H9 (cell line): ENCODE measurements at places on chromosomes 16 and 17. TPM values are rescaled to one million over a fixed set of nuclear protein-coding genes. Genes with fewer than 3 reads are reported as not detected.

- DNase-seq: no peak
Measured at GRCh38 chr17:65554553-65555223, 6.8 kb downstream of the AXIN2 start.

DNA sequence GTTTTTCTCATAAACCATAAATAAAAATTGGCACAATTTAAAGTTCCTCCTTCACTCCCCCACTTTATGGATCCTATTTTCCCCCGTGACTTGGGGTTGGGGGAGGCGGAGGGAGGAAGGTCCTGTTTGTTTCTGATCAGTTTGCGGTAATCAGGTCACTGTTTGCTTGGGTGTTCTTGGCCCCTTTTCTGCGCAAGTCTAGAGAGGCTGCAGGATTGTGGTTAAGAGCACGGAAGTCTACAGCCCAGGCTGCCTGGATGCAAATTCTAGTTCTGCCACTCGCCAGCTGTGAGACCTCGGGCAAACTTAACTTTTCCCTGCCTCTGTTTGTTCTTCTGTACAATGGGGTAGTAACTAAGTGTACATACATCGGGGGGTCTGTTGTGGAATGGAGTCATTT is 12.1 kb downstream of the ATP2C2 start:
- DNase-seq: no peak

- peak; percentile 87 for DNase-seq
Measured at GRCh38 chr17:48624544-48625494, 1.3 kb downstream of the HOXB9 start.

ATP2A3 gene
- total RNA-seq: 13.3 and 14.6 TPM in 2 replicates

DNA sequence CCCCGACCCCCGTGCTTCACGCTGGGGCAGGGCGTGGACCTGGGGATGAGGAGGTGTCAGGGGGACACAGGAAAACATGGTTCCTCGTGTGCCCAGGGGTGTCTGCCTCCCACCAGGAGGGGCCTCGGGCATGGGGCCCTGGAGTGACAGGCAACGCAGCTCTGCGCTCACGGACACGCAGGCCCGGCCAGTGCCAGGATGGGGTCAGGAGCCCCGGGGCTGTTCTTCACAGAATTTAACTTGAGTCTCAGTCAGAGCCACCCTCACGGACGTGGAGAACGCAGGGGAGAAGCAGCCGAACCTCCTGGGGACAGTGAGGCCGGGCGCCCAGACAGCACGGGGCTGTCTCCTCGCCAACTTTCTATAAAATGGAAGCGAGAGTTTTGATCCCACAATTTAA is 16.7 kb downstream of the UNKL start:
- DNase-seq: no peak

GRCh38 chr17:27793168-27793905 is 7.0 kb downstream of the NOS2 start:
- DNase-seq: peak; percentile 52

- no peak for DNase-seq
Measured at GRCh38 chr16:22323959-22324786, 27.0 kb downstream of the POLR3E start.

DNA sequence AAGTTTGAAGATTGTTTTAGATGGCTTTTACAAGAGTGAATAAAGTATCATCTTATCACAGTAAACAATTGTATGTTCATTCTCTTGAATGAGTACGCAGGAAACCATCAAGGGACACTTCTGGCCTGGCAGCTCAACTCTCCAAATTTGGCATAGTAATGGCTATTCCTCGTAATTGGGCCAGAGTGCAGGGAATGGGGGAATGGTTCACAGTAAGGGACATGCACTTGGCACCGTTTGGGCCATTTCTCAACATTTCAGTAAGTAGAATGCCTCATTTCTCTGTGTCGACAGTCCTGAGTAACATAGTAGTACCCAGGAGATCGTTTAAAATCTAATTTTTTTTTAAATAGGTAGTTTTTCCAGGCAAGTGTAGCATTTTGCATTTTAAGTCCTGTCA is 309.6 kb downstream of the KCNJ2 start:
- no peak for DNase-seq

GRCh38 chr17:82468692-82469091 is 10.2 kb downstream of the NARF start:
- DNase-seq: no peak

- DNase-seq: peak; percentile 91
Measured at GRCh38 chr16:67284699-67285646, 5.6 kb downstream of the PLEKHG4 start.

GP1BA gene
- not detected in 2 replicates for total RNA-seq

DNA sequence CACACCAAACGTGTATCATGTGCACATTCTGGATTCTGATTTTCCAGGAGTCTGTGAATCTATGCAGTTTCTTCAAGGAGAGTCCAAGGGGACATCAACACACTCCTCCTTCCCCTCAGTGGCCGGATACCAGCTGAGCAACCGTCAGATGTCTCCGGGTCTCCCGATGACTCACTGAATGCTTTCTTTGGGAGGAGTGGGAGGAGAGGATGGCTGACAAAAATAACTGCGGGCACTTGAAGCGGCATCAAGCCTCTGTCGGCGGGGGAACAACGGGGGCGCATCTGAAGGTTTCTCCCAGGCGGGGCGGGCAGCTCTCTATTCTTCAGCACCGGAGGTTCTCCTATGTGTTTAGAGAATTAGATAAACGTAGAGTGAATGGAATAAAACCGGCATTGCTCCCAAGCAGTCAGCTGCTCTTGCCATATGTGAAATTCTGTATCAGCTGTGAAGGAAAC is 24.6 kb upstream of the LRRC75A start:
- peak; percentile 70 for DNase-seq

DNA sequence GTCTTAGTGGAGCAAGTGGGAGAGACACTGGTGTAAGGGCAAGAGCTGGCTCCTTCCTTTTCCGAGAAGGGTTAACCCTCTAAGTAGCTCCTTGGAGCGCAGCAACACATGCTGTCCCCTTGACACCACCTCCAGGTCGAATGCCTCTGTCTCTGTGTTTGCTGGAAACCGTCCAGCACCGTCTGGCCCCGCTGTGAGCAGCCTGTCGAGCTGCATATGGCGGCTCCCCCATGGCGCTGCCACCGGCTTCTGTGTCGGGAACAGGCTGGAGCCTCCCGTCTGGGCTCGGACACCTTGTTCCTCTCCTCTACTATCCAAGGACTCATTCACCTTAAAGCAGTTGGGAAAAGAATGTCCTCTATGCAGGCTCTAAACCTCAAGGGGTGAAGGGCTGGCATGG is 28.9 kb upstream of the WSCD1 start:
- no peak for DNase-seq

DNA sequence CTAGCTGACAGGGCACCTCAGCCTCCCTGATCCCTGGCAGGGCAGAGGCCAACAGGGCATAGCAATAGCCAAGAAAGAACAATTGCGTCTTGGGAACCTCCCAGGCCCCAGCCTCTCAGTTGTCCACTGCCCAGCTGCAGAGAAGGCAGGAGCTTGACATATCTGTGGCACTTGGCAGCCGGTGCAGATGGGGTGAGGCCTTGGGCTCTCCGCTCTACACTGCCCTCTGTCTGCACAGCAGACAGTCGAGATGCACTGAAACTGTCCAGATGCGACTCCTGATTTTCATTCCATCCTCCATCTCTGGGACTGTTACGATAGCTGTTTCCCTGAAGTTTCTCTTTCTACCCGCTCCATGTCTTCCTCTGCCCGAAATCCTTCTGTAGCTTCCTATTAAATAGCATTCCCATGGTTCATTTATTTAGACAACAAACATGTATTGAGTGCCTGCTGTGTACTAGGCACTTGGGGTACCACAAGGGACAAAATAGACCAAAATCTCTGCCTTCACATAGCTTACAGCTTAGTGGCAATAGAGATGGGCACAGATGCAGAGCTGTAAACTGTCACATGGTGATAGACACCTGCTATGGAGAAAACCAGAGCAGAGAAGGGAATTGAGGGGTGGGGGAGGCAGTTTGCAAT is 3.3 kb downstream of the POLR3E start:
- DNase-seq: peak; percentile 68

ALOX15B gene
- total RNA-seq: 0.11 TPM in 1 of 2 replicates, not detected in the other

- DNase-seq: no peak
Measured at GRCh38 chr16:63363738-63364137, 1327.5 kb upstream of the CDH8 start.

CD79B gene
- 0.96 and 1.4 TPM in 2 replicates for total RNA-seq
